ENCODE measurements at places on chromosomes 4 and X. TPM values are rescaled to one million over a fixed set of nuclear protein-coding genes. Genes with fewer than 3 reads are reported as not detected.

The CLNK gene
- not detected for total RNA-seq

The MAGEA9B gene
- total RNA-seq = not detected

The TEC gene
- total RNA-seq = 3.8 TPM

DNA sequence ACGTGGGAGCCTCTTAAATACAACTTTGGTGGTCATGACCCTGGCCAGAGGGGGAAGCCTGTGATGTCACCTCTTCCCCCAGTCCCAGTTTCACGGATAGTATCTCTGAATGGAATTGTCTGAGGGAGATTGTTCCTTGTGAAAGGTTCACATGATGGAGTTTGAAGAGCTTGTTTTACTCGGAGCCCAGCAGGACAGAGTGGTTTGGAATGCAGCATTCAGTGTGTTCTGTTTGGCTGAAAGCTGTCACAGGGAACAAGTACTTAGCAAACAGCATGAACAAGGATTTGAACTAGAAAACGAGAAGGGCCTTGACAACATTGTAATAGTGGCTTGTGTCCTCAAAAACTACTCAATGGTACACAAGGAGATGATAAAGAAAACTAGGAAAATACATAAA lies 133.9 kb upstream of the CXorf66 start:
- DNase-seq = no peak
- no peak overlapping the region for H3K4me3 ChIP-seq
- H3K4me1 ChIP-seq = no peaks in the 10 kb centered on the region
- no peaks in the 10 kb centered on the region for H3K27me3 ChIP-seq

DNA sequence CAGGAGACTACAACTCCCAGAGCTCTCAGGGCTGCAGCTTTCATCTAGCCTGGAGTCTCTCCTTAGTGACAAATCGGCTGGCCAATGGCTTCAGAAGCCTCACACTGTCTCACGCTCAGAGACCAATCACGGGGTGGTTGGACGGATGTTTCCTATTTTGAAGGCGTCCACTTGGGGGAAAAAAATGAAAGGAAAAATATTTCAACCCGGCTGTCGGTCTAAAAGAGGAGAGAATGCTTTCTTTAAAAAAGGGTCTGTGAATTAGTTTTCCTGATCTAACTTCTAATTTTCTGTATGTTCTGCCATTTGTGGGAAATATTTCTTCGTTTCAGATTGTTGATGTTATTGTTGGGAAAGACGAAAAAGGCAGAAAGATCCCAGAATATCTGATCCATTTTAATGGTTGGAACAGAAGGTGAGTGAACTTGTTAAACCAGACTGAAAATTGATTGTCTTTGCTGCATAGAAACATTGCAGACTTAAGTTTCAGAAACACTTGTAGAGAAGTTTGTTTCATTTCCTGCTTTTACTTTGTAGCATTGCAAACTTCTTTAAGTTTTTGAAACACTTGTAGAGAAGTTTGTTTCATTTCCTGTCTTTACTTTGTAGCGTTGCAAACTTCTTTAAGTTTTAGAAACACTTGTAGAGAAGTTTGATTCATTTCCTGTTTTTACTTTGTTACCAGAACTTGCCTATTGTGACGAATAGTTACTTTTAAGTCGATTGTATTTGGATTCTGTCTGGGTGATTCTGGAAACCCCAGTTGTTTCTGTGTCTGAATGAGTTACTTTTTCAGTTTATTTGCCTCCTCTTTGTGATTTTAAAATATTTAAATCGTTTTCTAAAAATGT lies 1.6 kb downstream of the MSL3 start:
- DNase-seq = peak; percentile 31
- peak overlapping the region; percentile 65 for H3K4me3 ChIP-seq
- no peaks in the 10 kb centered on the region for H3K27me3 ChIP-seq

GRCh38 chrX:48854898-48855297 lies 19.5 kb upstream of the PCSK1N start:
- no peaks in the 10 kb centered on the region for H3K27me3 ChIP-seq
- H3K4me1 ChIP-seq = no peaks in the 10 kb centered on the region
- H3K4me3 ChIP-seq = no peak overlapping the region
- no peak for DNase-seq
- H3K36me3 ChIP-seq = no peaks in the 10 kb centered on the region

- no peak overlapping the region for H3K27ac ChIP-seq
- H3K27me3 ChIP-seq = no peaks in the 10 kb centered on the region
- no peaks in the 10 kb centered on the region for H3K36me3 ChIP-seq
Observed at GRCh38 chr4:112172180-112172579, 26.9 kb downstream of the FAM241A start.

DNA sequence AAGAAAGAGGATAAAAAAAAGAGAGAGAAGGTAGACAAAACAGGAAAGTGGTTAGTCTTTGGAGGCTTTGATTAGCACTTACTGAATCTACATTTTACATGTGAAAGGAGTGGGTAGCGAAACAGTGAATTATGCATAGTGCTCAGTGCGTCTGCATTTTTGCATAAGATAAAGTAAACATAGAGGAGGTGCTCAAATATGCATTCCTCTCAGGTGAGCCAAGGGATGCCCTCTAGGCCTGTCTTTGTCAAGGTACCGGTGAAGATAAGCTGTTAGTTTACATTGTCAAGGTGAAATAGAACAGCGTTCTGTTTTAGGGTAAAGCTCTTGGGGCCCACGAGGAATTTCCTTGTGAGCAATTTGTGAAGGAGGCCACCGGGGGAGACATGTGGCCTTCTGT lies 260.6 kb downstream of the TRIML1 start:
- no peaks in the 10 kb centered on the region for H3K4me1 ChIP-seq
- no peak overlapping the region for H3K4me3 ChIP-seq
- no peaks in the 10 kb centered on the region for H3K36me3 ChIP-seq
- no peak overlapping the region for H3K27ac ChIP-seq
- no peaks in the 10 kb centered on the region for H3K27me3 ChIP-seq

Measured in esophagus squamous epithelium (tissue), 5 donors.